Uterus (tissue), 4 donors: ENCODE measurements at places on chromosomes 7 and 10.

DNA sequence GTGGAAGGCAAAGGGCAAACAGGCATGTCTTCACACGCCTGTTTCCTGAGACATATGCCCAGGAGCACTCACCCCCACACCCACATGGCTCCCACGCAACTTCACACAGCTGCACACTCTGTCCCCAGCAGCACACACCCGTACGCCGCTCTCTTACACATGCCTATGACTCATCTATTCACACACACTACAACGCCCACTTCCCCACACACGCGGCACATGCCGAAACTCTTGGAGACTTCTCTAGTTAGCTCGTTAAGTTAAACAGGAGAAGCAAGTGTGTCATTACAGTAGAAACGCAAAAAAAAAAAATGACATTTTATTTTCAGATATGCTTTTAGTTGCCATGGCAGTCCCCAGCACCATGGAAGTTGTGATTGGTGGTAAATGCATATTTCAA is 6.7 kb downstream of the CALN1 start:
- no peak for DNase-seq

GRCh38 chr7:128737867-128738385 is 1.2 kb upstream of the CALU start:
- no peak for DNase-seq

DNA sequence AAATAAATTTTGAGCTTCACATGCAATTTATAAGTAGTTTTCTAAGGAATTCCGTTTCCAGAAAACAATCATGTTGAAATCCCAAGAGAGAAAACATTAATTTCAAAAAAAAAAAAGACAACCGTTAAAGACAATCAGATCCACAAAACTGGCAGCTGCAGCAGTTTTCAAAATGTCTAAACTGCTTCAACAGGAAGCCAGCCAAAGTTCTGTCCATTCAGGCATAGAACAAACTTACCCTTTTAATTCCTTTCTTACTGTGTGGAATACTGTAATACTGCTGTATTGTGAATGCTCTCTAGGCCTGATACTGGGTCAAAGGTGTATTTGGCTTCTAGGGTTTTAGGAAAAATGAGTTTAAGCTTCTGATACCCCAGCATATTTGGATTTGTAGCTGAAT is 31.6 kb downstream of the HOXA1 start:
- no peak for DNase-seq

DNA sequence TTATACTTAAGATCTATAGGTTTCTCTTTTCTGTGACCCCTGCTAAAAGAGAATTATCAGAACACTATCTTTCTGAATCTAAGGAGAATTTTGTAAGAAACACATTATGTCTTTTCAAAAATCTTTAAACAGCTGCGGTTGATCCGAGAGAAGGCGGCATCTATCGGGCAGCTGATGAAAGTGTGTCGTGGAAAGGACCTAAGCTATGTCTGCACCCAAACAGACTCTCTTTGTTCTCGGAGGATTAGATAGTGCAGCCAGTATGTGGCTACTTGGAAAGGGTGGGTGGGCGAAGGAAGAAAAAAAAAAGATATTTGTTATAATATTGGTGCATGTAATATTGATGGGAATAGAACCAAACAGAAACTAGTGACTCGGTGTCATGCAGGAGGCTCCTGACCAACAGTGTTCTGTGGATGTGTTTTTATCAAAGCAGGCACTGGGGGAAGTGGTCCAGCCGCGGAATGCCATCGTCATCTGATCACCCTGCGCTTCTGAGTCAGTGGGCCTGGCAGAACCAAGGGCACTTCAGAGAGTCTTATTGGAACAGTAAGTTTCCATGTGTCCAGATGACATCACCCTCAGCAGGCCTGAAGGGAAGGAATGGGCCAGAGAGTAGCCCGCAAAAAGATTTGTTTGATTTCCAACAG is 509.7 kb upstream of the AKR1E2 start:
- DNase-seq: no peak

DNA sequence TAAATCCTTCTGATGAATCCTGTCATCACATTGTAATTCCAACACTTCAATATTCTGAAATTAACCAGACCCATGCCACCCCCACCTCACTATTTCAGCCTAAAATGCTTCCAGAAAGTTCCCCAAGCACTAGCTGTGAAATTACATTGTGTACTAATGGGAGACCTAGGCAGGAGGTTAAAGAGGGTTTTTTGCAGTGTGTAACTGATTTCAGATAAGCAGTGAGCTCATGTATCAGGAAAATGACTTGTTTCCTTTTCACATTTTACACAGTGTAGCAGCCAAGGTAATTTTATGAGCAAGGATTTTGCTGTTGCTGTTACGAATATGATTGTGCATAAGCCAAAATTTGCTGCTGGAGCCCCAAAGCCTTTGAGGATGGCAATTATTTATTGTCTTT is 129.0 kb downstream of the INHBA start:
- DNase-seq: no peak

DNA sequence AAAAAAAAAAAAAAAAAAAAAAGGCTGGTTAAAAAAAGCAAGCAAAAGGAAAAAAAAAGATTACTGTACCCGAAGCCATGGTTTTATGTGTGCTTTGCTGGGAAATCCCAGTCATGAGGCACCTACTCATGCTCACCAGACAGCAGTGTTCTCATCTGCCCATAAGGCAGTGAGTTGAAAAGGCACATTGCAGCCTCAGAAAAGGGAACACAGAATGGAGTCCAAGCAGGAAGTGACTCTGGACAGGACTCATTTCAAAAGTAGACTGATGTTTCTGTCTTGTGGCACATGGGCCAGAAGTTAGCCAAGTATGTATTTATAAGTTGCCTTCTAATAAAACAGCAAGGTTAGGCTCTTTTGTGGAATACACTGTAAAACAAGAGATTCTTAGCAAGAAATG is 40.2 kb downstream of the PDSS1 start:
- DNase-seq: no peak

DNA sequence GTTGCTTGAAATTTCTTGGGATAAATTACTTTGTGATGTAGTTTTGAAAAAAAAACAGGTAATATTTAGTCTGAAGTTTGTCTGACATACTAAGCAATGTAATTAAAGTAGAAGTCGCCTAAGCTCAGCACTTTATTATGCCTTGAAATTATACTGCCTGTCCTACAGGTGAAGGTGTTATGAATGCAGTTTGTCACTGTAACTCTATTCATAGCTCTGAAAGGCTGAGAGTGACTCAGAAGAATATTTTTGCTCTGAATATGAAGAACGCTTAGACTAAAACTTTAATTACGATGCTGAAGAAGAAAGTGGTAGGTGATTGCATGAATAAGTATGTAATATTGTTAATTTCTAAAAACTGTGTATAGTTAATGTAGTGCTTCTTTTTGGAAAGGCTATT is 9.2 kb downstream of the CFTR start:
- no peak for DNase-seq

DNA sequence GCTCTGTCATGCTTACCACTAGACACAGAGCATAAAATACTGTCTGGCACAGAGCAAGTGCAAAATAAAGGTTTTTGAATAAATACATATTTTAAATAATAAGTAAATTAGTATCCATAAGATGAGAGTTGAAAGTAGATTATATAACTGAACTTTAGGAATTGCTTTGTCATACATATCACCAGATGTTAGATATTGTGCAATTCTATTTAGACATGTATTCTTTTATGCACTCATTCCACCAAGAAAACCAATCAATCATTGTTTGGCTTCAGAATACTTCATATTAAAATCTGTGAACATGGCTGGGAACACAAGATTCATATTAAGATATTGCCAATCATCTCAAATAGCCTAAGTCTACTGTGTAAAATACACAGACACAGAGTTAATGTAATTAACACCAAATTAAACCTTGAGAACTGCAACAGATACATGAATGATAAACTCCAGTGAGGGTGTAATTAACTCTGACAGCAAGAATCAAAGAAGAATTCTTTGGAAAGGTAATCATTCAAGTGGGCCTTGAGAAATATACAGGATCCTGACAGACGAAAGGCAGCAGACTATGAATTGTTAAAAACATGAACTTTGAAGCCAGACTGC is 201.0 kb upstream of the PTN start:
- DNase-seq: no peak

GRCh38 chr10:29517352-29517923 is 117.3 kb downstream of the SVIL start:
- no peak for DNase-seq

DNA sequence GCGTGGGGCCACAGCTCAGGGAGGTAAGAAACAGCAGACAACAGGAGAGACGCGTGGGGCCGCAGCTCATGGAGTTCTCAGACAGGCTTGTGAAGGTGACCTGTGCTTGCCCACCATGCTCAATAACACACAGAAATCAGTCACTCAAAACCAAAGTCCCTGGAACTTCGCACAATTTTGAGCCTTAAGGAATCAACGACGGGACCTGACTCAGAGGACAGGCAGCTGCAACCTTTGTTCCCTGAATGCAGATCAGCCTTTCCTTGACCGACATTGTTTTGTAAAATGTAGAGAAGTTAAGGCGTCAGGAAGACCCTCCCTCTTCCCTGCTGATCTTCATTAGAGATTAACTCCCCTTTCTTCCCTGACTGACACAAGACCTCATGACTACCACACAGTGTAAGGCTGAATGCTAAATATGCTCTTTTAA is 8.5 kb upstream of the KNDC1 start:
- no peak for DNase-seq

GRCh38 chr10:29900865-29901264 is 158.5 kb downstream of the JCAD start:
- DNase-seq: no peak
